ENCODE measurements at places on chromosomes 6 and 20.

- DNase-seq = no peak
These were observed 535.0 kb downstream of the RFPL4B start for GRCh38 chr6:112881828-112882780.

DNA sequence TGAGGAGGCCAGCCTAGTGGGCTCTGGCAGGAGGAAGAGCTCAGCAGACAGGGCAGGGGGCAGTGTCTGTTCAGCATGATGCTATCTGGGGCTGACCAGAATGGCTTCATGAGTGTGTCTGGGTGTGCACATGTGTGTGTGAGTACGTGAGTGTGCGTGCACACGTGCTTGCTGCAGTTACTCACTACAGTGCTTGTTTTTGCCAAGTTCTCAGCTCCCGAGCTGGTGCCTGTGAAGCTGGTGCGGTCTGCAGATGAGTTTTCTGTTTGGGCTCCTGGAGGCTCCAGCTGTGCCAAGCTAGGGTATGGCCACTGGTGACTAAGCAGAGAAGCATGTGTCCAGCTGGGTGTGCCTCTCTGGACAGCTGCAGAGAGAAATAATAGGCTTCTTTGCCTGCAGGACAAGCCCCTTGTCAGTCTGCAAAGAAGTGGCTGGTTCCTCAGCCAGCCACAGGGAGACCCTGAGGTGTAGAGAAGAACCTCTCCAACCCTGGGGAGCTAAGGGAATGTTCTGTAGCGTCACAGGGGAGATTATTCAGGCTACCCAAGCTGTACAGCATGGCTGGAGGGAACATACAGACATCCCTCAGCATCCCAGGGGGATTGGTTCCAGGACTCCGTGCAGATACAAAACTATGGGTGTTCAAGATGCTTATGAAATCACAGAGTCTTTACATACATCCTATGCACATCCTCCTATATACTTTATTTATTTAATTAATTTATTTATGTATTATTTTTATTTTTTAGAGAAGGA, 40.2 kb upstream of the FAM50B start:
- DNase-seq = no peak

DNA sequence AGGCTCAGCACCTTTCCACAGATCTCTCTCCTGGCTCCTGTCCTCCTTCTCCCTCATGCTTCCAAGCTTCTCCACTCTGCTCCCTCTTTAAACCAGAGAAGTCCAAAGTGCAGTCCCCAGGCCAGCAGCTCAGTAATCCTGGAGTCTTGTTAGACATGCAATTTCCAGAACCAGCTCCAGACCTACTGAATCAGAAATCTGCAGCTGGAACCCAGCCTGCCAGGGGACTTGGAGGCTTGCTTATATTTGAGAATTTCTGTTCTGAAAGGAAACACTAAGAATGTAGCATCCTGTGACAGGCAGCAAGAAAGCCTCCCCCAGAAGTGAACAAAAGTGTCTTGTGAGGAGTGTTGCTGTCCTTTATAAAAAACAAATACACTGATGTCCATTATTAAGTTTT, 438.1 kb downstream of the BCKDHB start:
- DNase-seq = no peak

- DNase-seq = no peak
These were observed 3.5 kb upstream of the PLCG1 start for GRCh38 chr20:41133709-41134361.

- DNase-seq = no peak
These were observed 47.4 kb downstream of the BMP5 start for GRCh38 chr6:55827818-55828522.

GRCh38 chr6:127912914-127913313, 12.1 kb upstream of the THEMIS start:
- no peak for DNase-seq

DNA sequence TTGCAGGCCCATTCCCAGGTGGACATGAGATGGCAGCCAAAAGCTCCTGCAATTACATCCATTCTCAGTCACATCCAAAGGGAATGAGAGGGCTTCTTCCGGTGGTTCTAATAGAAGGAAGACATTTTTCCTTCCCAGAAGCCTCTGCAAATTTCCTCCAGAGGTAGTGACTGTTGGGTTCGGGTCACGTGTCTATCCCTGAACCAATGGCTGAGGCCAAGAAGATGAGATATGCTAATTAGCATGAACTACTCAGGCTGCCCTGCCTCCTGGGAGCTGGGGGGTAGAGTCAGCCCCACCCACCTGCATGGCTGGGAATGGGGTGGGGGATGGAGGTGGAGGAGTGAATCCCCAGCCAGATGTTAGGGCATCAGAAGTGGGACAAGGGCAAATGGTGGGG, 61.3 kb upstream of the IYD start:
- no peak for DNase-seq

- DNase-seq = no peak
These were observed 972.0 kb upstream of the CITED2 start for GRCh38 chr6:140346428-140346827.

- DNase-seq = no peak
These were observed 104.8 kb downstream of the TAF4 start for GRCh38 chr20:61960836-61961235.

DNA sequence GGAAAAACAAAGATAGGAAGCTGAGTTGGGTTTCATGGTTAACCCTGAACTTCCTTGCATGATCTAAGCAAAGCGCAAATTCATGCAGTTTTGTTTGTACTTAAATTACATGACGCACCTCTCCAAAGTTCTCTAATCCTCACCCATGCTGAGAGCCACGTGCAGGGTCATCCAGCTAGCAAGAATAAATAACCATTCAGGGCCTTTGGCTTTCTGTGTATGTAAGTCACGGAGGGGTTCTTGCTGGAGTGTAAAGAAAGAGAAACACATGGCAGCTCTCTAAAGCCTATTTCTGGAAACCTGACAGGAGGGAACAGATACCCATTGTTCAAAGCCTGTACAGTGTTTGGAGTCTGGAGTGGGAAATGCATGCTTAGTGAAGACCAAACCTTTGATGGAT, 171.7 kb upstream of the CCN2 start:
- DNase-seq = no peak

GRCh38 chr6:15837205-15837604, 174.4 kb upstream of the DTNBP1 start:
- no peak for DNase-seq

DNA sequence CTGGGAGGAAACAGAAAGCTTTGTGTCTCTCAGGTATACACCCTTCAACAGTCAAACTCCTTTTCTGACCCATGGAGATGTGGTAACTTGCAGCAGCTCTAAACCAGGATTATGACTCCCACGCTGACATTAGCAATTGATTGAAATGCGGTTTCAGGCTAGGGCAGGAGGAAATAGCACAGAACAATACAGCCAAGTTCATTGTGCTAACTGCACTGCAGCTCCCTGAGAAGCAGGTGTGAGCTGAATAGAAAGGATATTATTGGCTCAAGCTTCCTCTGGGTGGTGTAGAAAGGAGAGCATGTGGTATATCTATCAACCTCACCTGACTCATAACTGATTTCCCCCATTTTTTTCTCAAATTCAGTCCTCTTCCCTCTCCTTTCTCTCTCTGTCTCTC, 612.3 kb upstream of the BTBD3 start:
- no peak for DNase-seq

DNA sequence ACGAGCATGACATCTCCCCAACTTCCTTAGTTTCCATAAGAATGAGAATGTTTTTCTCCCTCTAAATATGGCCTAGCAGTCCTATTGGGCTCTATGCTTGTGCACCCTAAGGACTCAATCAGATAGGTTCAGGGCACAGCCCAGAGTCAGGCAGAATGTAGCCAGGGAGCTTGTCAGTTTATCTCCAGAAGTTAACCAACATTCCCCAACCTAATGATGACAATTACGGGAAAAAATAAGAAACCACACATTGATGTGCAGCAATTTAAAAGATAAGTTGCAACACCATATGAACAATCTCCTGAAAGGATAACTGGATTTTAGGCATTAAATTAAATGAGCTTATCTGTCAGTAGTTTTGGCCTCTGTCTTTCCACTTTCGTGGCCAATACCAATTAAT, 71.1 kb downstream of the HDDC2 start:
- no peak for DNase-seq

DNA sequence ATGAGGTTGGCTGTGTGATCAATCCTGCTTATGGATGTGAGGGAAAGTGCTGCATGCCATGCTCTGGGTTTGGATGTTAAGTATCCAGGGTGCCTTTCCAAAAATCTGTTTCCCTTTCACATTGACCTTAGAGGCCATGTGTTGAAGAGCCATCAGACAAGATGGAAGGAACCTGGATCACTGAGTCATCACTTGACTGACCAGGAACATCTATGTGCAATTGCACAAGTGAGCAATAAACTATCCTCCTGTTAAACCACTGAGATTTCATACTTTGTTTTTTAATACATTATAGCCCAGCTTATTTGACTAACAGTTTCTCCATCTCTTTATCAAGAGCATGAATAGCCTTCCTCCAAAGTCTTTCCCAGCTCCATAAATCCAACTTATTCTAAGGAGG, 17.8 kb upstream of the TMEM14A start:
- no peak for DNase-seq

GRCh38 chr6:53162606-53163005, 14.0 kb upstream of the GCM1 start:
- DNase-seq = no peak

GRCh38 chr6:111972745-111973117, 81.2 kb upstream of the CCN6 start:
- DNase-seq = no peak

DNA sequence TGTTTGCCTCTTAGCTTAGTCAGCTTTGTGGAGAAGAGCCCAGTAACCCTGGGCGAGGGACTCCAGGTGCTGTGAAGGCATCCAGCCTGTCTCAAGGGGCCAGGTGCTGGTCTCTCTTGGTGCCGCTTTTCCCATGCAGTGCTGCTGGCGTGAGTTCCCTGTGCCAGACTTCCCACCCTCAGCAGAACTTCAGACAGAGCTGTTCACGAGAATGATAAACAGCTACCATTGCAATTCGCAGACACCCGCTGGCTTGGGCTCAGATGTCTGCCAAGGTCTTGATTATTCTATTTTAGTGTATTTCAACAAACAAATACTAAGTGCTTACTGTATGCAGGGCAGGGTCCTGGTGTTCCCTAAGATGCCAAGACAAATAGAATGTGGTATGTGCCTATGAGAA, 57.7 kb downstream of the RNF217 start:
- no peak for DNase-seq

DNA sequence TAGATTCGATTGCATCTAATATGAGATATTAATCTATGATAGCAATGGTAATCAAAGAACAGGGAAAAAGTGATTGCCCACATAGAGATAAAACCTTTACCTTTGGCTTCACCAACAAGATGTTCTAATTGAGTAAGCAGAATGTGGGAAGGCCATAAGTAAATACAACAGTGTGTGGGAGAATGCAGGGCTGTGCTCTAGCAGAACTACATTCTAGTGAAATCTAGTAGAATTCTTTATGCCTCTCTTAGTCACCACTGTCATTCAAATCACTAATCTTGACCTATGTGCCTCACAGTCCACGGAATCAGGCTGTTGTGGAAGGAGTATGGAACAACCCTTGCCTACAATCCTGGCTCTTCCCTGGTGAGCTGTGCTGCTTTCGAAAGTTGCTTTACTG, 30.4 kb upstream of the MCM9 start:
- no peak for DNase-seq

GRCh38 chr6:20819774-20820400, 285.6 kb downstream of the CDKAL1 start:
- no peak for DNase-seq

DNA sequence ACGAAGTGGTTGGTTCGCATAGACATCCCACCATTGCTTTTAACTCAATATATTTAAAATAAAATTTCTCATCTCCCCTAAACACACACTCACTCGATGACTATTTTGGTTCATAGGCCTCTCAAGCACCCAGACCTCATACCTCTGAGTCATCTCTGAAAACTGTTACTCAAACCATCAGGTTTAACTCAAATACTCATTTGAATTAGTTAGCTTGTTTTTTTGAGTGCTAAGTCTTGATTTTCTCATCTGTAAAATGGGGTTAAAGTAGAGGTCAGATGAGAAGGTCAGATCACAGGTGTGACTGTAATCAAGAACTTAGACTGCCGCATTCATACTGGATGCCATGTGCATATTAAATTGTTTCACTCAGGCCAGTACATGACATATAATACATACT, 243.9 kb upstream of the TENT5A start:
- DNase-seq = no peak

DNA sequence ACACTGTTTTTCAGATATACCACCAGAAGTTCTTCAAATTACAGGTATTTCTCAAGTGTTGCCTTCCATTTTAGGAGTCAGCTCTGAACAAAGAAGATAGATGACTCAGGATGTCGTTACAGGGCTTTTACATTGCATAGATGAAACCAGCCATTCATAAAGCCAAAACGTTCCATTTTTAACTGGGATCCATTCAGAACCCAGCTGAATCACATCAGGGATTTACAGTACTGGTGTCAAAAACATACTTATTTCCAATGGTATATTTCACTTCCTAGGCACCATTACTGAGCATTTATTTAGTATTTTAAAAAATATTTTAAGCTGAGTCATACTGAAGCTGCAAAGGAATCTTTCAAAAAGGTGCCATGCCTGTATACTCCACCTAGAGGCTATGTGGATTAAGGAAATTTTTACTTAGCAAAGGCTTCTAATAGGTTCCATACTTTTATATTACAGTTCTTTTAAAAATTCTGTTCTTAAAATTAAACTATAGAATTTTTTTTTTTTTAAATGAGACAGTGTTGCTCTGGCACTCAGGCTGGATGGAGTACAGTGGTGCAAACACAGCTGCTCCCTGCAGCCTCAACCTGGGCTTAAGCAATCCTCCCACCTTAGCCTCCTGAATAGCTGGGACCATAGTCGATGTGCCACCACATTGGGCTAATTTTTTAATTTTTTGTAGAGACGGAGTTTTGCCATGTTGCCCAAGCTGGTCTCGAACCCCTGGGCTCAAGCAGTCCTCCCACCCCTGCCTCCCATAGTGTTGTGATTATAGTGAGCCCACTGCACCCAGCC, 2.6 kb downstream of the ASF1A start:
- DNase-seq = no peak

DNA sequence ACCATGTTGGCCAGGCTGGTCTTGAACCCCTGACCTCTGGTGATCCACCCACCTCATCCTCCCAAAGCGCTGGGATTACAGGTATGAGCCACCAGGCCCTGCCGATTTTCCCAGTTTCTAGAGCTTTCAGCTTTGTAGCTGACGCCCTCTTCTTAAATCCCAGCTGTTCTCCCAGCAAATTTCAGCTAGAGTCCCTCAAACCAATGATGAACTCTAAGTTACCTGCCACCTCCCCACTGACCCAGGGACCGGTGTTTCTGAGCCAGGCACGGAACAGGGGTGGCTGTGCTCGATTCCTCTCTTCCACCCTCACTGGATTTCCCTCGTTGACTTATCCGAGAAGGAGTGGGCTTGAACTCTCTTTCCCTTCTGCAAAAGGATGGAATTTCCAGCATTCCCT, 39.1 kb downstream of the SUN5 start:
- no peak for DNase-seq

- peak; percentile 64 for DNase-seq
These were observed 82.3 kb upstream of the RIPOR2 start for GRCh38 chr6:25017932-25018567.

DNA sequence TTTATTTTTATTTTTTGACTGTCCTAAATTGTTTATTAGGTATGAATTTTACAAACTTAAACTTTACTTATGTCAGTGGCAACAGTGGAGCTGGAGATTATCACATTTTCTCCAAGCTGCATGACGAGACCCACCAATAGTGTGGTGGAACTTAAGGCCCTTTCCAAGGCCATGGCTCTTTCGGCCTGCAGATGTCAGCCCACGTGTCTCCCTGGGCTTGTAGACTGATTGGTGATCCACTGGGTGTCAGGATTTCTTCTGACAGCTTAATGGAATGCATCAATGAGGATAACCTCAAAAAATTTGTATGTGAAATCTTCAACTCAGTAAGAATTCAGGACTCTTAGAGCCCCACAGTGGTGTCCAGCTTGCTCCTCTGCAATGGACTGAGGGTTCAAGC, 32.3 kb upstream of the OVOL2 start:
- DNase-seq = no peak

GRCh38 chr6:167762259-167762962, 64.3 kb upstream of the AFDN start:
- no peak for DNase-seq

Measured in stimulated activated CD8-positive, alpha-beta memory T cell treated with anti-CD3 and anti-CD28 coated beads, Interleukin-7, amount 100 ng/mL, for 24 hours (primary cell).